Neural progenitor cell (in vitro differentiated cells): ENCODE measurements at places on chromosomes 1 and 21.

DNA sequence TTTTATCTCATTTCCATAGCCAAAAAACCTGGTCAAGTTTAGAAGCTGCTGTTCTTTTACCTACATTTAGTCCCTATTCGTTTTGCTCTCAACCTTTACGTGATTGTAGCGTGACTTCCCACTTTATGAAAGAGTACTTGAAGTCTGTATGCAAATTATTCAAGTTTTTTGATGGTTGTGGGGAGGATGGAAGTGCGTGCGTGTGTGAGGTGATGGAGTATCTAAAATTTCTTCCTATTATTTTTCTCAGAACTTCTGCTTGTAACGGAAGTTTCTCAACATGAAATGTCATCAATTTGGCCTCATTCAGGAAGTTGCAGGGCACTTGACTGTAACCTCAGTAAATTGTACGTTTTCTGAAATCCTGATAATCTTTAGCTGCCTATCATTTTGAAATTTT, 64.0 kb downstream of the SAMSN1 start:
- no peak for DNase-seq
- no peaks in the 10 kb centered on the region for H3K36me3 ChIP-seq
- no peak overlapping the region for H3K4me3 ChIP-seq
- no peaks in the 10 kb centered on the region for H3K4me1 ChIP-seq
- H3K27me3 ChIP-seq, result no peaks in the 10 kb centered on the region
- no peak overlapping the region for H3K27ac ChIP-seq

DNA sequence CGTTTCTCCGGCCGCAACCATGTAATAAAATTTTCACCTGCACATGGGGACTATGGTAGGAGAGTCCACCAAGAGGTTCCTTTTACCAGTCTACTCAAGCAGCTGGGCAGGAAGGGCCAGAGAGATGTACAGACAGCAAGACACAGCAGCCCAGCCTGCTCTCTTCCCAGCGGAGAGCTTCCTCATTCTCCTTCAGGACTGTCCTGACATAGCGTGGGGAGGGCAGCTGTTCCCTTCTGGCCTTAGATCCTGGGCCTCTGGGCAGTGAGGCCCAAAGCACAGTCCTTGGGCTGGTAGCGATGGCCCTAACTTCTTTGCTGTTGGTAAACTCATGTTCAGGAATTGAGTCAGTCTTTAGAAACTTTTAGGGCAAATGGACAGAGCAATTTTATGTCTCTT, 89.1 kb downstream of the BCAR3 start:
- H3K4me3 ChIP-seq, result no peak overlapping the region
- H3K4me1 ChIP-seq, result peaks cover 15% of the 10 kb centered on the region
- no peaks in the 10 kb centered on the region for H3K36me3 ChIP-seq
- no peak for DNase-seq

- no peaks in the 10 kb centered on the region for H3K36me3 ChIP-seq
- H3K27me3 ChIP-seq, result no peaks in the 10 kb centered on the region
- no peak overlapping the region for H3K27ac ChIP-seq
- H3K4me3 ChIP-seq, result no peak overlapping the region
Observed at GRCh38 chr1:228793032-228793431, 57.8 kb downstream of the RHOU start.

GRCh38 chr21:44057055-44057454, 44.9 kb downstream of the TRAPPC10 start:
- peaks cover 9% of the 10 kb centered on the region for H3K4me1 ChIP-seq
- H3K27ac ChIP-seq, result no peak overlapping the region
- no peaks in the 10 kb centered on the region for H3K36me3 ChIP-seq
- no peak overlapping the region for H3K4me3 ChIP-seq

GRCh38 chr1:179742717-179743678, at the start of gene FAM163A:
FAM163A (plus strand) TSS chr1:179743291; CDS start chr1:179813098, 69,807 bp downstream.
- no peak within 1 kb of the TSS for H3K27ac ChIP-seq
- no peaks in the 10 kb centered on the region for H3K4me1 ChIP-seq
- H3K4me3 ChIP-seq, result peak within 1 kb of the TSS; percentile 56
- peaks cover 100% of the 10 kb centered on the region for H3K27me3 ChIP-seq
- DNase-seq, result peak; percentile 71

DNA sequence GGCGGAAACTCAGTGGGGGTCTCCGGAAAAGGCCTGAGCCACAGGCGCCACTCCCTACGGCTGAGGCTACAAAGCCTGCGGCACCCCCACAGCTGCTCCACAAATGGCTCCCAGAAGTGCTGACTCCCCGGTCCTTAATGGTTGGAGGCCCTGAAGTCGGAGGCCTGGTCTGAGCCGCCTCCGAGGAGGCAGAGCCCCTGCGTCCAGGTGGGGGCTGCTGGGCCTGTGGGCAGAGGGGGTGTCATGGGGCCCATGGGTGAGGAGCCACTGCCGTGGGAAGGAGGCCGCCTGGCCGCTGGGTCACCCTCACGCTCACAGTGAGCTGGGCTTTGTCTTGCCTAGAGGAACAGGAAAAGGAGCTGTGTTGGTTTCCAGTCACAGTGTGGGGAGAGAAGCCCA, 12.4 kb upstream of the COL18A1 start:
- no peak overlapping the region for H3K4me3 ChIP-seq
- H3K4me1 ChIP-seq, result no peaks in the 10 kb centered on the region
- H3K36me3 ChIP-seq, result no peaks in the 10 kb centered on the region
- DNase-seq, result no peak
- H3K27me3 ChIP-seq, result no peaks in the 10 kb centered on the region

DNA sequence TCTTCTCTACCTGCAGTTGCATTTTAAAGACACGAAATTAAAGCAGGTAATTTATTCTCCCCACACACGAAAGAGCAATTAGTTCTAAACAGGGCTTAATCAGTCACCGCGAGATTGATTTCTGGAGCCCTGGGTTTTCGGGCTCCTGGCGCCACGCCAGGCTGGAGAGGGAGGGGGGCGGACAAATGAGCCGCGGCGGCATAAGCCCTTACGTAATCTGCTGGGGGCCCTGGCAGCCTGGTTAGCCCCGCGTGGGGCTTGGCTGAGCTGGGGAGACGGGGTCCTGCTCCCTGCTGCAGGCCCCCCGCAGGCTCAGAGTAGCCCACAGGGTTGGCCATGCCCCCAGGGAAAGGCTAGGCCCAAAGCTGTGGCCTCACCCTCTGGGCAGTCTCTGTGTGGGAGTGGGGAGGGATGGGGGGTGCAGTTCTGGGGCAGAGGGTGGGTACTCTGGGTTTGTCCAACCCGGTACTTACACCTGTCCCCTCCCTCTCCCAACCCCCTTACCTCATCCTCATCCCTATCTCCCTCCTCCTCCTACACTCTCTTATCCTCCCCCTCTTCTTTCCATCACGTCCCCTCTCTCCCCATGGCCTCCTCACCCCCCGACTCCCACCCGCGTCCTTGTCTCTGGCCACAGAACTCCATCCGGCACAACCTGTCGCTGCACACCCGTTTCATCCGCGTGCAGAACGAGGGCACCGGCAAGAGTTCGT, 19.9 kb downstream of the FOXO6 start:
- peak overlapping the region; percentile 47 for H3K4me3 ChIP-seq
- no peaks in the 10 kb centered on the region for H3K36me3 ChIP-seq
- peaks cover 32% of the 10 kb centered on the region for H3K4me1 ChIP-seq
- H3K27me3 ChIP-seq, result peaks cover 70% of the 10 kb centered on the region

DNA sequence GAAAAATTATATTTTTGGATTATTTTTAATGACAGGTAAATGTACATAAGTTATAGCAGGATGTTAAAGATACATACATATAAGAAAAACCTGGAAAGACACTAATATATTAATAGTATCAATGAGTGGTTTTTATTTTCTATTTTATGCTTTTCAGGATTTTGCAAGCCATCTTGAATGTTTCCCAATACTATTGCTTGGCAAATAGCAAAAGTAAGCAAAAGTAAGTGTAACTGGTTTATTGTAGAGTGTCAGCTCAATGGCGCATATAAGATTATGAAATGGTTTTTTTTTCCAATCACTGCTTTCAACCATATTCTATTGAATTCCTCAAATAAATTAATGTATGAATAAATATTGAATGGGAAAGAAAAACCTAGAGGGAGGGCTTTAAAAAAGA, 36.4 kb downstream of the ZNF684 start:
- no peak for DNase-seq
- no peaks in the 10 kb centered on the region for H3K36me3 ChIP-seq
- H3K4me3 ChIP-seq, result no peak overlapping the region
- no peaks in the 10 kb centered on the region for H3K27me3 ChIP-seq

DNA sequence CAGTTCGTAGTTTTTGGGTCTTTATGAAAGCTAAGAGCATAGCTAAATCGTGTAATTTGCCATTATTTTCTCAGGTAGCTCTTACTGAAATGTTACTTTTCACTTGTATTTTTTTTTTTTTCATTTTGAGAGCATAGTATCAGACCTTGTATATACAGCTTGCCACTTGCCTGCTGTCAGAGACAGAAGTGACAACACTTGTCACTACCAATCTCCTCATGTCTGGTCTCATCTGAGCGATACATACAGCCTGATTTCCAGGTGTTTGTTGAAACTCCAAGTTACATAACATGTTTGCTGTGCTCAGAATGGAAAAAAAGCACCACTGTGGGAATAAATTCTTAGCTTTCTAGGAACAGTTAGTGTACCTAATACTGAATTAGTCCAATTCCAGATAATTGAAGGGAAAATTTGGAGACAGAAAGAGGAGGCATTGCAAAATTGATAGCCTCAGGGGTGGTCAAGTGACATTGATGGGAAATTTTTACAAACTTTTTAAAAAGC, 621.4 kb upstream of the PKN2 start:
- H3K27me3 ChIP-seq, result no peaks in the 10 kb centered on the region
- no peaks in the 10 kb centered on the region for H3K4me1 ChIP-seq
- no peak overlapping the region for H3K4me3 ChIP-seq
- DNase-seq, result no peak
- no peaks in the 10 kb centered on the region for H3K36me3 ChIP-seq

GRCh38 chr1:99680270-99680669, 34.4 kb downstream of the PALMD start:
- no peak overlapping the region for H3K4me3 ChIP-seq
- DNase-seq, result no peak
- H3K27me3 ChIP-seq, result no peaks in the 10 kb centered on the region
- peaks cover 9% of the 10 kb centered on the region for H3K4me1 ChIP-seq
- H3K36me3 ChIP-seq, result no peaks in the 10 kb centered on the region

- H3K4me3 ChIP-seq, result no peak overlapping the region
- H3K27me3 ChIP-seq, result no peaks in the 10 kb centered on the region
- H3K4me1 ChIP-seq, result no peaks in the 10 kb centered on the region
- DNase-seq, result peak; percentile 78
- no peaks in the 10 kb centered on the region for H3K36me3 ChIP-seq
Observed at GRCh38 chr1:118928739-118929554, 59.2 kb downstream of the TBX15 start.

GRCh38 chr1:161074676-161075368, 5.1 kb upstream of the ARHGAP30 start:
- H3K27me3 ChIP-seq, result no peaks in the 10 kb centered on the region
- no peak for DNase-seq

- no peaks in the 10 kb centered on the region for H3K4me1 ChIP-seq
- H3K27ac ChIP-seq, result no peak overlapping the region
- H3K27me3 ChIP-seq, result no peaks in the 10 kb centered on the region
- no peak overlapping the region for H3K4me3 ChIP-seq
Observed at GRCh38 chr21:29443411-29444010, 144.8 kb downstream of the BACH1 start.

DNA sequence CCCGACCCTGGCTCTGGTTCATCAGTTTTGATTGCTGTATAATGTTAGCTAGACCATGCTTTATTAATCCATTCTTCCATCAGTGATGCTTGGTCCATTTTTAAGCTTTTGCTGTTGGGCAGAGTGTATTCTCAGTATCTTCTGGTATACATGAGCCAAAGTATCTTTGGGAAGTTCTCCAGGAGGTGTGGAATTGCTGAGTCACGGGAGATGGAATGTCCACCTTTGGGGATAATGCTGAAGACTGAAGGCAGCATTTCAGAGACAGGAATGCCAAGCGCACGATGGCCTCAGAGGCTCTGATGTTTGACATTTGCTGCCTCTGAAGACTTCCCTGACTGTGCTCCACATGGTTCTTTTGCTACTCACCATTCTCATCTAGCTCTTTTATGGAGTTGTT, 266.3 kb upstream of the KAZN start:
- no peaks in the 10 kb centered on the region for H3K4me1 ChIP-seq
- no peaks in the 10 kb centered on the region for H3K36me3 ChIP-seq
- H3K27me3 ChIP-seq, result no peaks in the 10 kb centered on the region

GRCh38 chr1:176794897-176795508, 332.0 kb downstream of the PAPPA2 start:
- no peaks in the 10 kb centered on the region for H3K27me3 ChIP-seq
- no peaks in the 10 kb centered on the region for H3K4me1 ChIP-seq
- no peak overlapping the region for H3K4me3 ChIP-seq

- DNase-seq, result peak; percentile 66
- peaks cover 63% of the 10 kb centered on the region for H3K4me1 ChIP-seq
- peak overlapping the region; percentile 96 for H3K27ac ChIP-seq
- H3K4me3 ChIP-seq, result peak overlapping the region; percentile 8
- peaks cover 17% of the 10 kb centered on the region for H3K36me3 ChIP-seq
Observed at GRCh38 chr1:201763455-201764140, 65.4 kb upstream of the IPO9 start.

DNA sequence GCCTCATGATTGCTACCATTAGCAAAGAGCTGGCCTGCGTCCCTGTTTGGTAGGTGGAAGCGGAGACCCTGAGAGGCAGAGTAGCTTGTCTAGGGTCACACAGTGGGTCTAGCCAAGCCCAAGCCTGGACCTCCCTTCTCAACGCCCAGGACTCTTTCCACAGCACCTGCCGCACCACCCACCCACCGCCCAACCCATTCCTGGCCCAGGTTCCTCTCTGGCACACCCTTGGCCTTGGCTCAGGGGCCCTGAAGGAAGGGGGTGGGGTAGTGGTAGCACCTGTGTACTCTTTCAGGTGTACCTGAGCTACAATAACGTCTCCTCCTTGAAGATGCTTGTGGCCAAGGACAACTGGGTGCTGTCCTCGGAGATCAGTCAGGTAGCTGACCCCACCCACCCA, 19.3 kb downstream of the FAM151A start:
- DNase-seq, result no peak
- H3K27me3 ChIP-seq, result no peaks in the 10 kb centered on the region
- H3K4me1 ChIP-seq, result no peaks in the 10 kb centered on the region
- no peaks in the 10 kb centered on the region for H3K36me3 ChIP-seq

DNA sequence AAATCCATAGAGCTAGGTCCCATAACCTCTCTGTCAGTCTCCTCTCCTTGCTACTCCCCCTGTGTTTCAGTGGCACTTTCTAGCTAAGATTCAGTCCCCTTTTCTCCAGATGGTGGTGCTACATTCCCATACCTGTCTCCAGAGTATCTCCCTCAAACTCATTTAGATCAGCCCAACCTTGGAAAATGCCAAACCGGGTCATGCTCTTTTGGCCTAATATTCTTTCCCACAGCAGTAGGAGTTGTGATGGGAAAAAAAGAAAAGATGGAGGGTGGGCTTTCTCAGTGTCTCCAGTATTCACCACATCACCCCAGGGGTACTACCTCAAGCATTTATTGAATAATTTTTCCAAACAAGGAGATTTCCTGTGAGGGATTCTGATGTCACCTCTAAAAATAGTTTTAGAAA, 3.2 kb upstream of the RXFP4 start:
- peaks cover under 1% of the 10 kb centered on the region for H3K36me3 ChIP-seq
- no peaks in the 10 kb centered on the region for H3K27me3 ChIP-seq
- peak; percentile 74 for DNase-seq
- peaks cover 8% of the 10 kb centered on the region for H3K4me1 ChIP-seq
- no peak overlapping the region for H3K4me3 ChIP-seq
- no peak overlapping the region for H3K27ac ChIP-seq
